ENCODE measurements at places on chromosomes 1 and 21. TPM values are rescaled to one million over a fixed set of nuclear protein-coding genes. Genes with fewer than 3 reads are reported as not detected.

Gene ETNK2
- 36.4 TPM for total RNA-seq

Gene SLC44A3
- total RNA-seq = 1.4 TPM

Gene OSCP1
- 4.2 TPM for total RNA-seq

Gene MIXL1
- total RNA-seq = not detected

Gene CATSPERE
- total RNA-seq = 0.25 TPM

Gene SF3B4
- 37.3 TPM for total RNA-seq

Gene CNIH3
- total RNA-seq = 23.5 TPM

Gene KCNE1
- total RNA-seq = 0.32 TPM

Gene RHD
- not detected for total RNA-seq

Gene MYCL
- not detected for total RNA-seq

Gene TMCO2
- not detected for total RNA-seq

Gene FABP3
- 2.7 TPM for total RNA-seq

Gene SLC45A1
- total RNA-seq = not detected

Gene OR14K1
- not detected for total RNA-seq

Gene TTC34
- total RNA-seq = 0.07 TPM

Gene ELAPOR1
- total RNA-seq = 0.84 TPM

Gene PAPPA2
- 0.05 TPM for total RNA-seq

Gene TNFRSF4
- total RNA-seq = not detected

Gene PKLR
- not detected for total RNA-seq

Gene SLC35F3
- total RNA-seq = 0.64 TPM

Gene BMP8B
- total RNA-seq = 0.15 TPM

Gene GPR153
- 9.1 TPM for total RNA-seq

Gene PLOD1
- total RNA-seq = 157 TPM

Gene CRNN
- total RNA-seq = not detected

Gene CAMSAP2
- 24.3 TPM for total RNA-seq

Gene PLCH2
- total RNA-seq = not detected

Gene CFAP141
- total RNA-seq = not detected

Gene ZNF281
- total RNA-seq = 24.3 TPM

Gene UTS2
- not detected for total RNA-seq

Gene CHIA
- not detected for total RNA-seq

Gene CCDC185
- total RNA-seq = not detected

Gene SLC22A15
- total RNA-seq = 0.62 TPM

Gene LCE1D
- total RNA-seq = not detected

Gene SH2D2A
- not detected for total RNA-seq

Gene KIF26B
- total RNA-seq = 0.22 TPM

Gene FAM3B
- not detected for total RNA-seq

Gene MX1
- total RNA-seq = 1,365 TPM

Gene HIVEP3
- 4.2 TPM for total RNA-seq

Gene NR0B2
- total RNA-seq = not detected

Gene CYP4Z1
- not detected for total RNA-seq

Gene TMEM52
- total RNA-seq = not detected

Gene CFHR3
- not detected for total RNA-seq

Gene TNFSF4
- 14.6 TPM for total RNA-seq

Gene CD1D
- not detected for total RNA-seq

Gene ZBED6
- 6.4 TPM for total RNA-seq

Gene DCST2
- not detected for total RNA-seq

Gene GPR37L1
- not detected for total RNA-seq

Gene OR2T11
- total RNA-seq = not detected

Gene PLPPR5
- total RNA-seq = not detected

Gene LCE3D
- not detected for total RNA-seq

Gene HRNR
- not detected for total RNA-seq

Gene TFAP2E
- not detected for total RNA-seq

Gene MTF2
- 17.7 TPM for total RNA-seq

Gene BSND
- not detected for total RNA-seq

Gene C1orf216
- 28.9 TPM for total RNA-seq

Gene TAF1A
- total RNA-seq = 9.3 TPM

Gene COL6A2
- 240 TPM for total RNA-seq

Gene PGLYRP4
- total RNA-seq = not detected

All from M059J (cell line).